Activated CD8-positive, alpha-beta memory T cell treated with anti-CD3 and anti-CD28 coated beads, Interleukin-2, amount 50 U/mL, for 4 hours (primary cell): ENCODE measurements at places on chromosomes 2 and 18.

- DNase-seq = no peak
Measured at GRCh38 chr2:211762479-211762878, 776.1 kb downstream of the ERBB4 start.

- DNase-seq = no peak
Measured at GRCh38 chr2:16247326-16248122, 307.2 kb downstream of the MYCN start.

GRCh38 chr18:36600548-36600947, 228.3 kb downstream of the TPGS2 start:
- DNase-seq = no peak

DNA sequence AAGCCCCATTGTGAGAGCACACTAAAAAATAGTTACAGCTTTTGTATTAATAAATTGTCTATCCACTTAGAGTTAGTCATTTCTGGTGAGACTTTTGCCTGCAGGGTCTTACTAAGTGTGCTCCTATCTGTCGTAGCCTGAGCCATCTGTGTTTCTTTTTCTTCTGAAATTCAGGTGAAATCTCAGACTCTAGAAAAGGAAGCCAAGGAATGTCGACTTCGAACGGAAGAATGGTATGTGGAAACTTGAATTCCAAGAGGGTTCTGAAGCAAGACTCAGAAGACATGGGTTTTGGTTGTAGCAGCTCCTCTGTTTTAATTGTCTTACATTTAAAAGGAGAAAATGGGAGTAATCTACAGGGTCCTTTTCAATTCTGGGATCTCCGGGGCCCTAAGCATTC, 70.0 kb upstream of the STON1 start:
- no peak for DNase-seq

GRCh38 chr2:121469356-121469755, 61.3 kb upstream of the RNU4ATAC start:
- no peak for DNase-seq

GRCh38 chr18:12742453-12742852, 39.6 kb downstream of the PSMG2 start:
- no peak for DNase-seq

GRCh38 chr2:96158554-96158940, 13.3 kb upstream of the DUSP2 start:
- DNase-seq = no peak
